ENCODE measurements at places on chromosomes 2 and 18.

DNA sequence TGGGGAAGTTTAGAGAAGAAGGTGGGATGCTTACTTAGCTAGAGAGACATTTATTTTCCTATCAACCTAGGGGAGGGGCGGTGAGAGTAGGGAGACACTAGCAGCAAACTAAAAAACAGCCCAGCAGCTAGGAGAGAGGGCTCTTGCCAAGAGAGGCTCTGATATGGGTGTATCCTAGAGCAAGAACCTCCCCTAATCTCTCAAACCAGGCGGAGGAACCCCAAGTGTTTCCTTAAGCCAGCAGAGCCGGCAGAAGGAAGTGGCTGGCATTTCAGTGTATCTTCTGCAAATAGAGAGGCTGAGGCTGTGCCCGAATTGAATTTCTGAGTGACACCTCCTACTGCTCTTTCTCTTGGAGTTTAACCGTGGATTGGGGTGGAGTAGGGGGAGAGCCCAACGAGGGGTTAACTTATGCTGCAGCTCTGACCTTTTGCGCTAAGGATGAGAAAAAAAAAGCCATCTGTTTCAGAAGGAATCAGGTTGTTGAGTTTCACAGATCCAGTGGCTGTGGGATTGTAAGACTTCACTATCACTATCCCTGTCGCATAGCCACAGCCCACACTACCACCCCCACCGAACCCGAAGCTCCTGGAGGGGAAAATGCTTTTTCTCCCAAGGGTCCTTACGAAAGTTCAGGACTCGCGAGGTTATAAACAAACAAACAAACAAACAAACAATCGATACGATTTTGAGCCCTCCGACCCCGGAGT lies 1.4 kb downstream of the ST8SIA5 start:
- DNase-seq: no peak

DNA sequence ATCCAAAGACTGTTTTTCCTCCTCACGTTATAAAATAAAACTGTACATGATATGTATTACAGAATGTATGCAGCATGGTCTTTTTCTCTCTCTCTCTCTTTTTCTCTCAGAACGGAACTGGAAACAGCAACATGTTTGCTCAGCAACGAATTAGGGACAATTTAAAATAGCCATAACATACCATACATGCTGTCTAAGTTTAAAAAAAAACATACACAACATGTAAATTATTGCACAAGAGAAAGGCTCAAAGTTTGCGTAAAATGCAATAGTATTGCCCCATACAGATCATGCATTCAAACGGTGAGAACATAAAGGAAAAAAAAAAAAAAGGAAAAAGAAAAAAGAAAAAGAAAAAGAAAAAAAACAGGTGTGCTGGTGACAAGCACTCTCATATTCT lies 93.6 kb downstream of the BCL11A start:
- no peak for DNase-seq

- DNase-seq: no peak
Observed at GRCh38 chr2:128354726-128355470, 36.2 kb upstream of the HS6ST1 start.

DNA sequence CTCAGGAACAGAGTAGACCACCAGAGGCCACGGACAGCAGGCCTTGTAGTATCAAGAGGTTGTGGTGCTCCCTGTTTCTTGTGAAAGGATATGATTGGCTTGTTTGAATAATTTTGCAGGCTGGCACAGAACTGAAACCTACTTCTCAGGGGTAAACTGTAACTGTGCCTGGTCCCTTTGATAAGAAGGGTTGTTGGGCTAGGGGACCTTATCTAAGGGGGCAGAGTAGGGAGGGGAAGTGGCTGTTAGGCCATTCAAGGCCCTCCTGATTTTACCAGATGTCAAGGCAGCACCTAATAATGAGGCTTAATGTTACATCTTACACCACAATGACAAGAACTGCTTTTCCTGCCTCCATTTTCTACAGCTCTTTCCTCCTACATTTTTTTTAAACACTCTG lies 45.6 kb downstream of the GPR39 start:
- DNase-seq: no peak

GRCh38 chr2:83435989-83436388 lies 1023.1 kb downstream of the SUCLG1 start:
- no peak for DNase-seq

GRCh38 chr2:36918307-36918706 lies 48.0 kb downstream of the STRN start:
- no peak for DNase-seq

DNA sequence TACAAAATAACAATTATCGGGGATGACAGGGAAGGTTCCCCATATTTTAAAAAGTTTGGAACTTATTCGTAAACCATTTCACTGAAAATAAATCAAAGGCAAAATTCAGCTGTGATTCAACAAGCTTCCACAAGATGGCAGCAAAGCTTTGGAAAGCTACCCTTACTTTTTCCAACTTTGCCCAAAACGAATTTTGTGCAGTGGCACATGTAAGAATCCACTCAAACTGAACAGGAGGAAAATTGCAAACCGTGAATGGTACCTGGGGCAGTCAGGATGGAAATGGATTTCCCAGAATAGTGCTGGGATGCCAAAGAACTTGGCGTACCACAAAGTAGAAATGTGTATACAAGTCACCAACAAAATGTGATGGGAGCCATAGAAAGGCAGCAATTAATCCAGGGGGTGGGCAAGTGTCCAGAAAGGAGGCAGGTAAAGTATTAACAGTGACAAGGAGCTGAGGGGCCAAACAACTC lies 10.7 kb downstream of the RPL31 start:
- DNase-seq: peak; percentile 15

GRCh38 chr2:21231985-21232384 lies 108.2 kb downstream of the TDRD15 start:
- no peak for DNase-seq

- no peak for DNase-seq
Observed at GRCh38 chr18:50306944-50307343, 19.5 kb upstream of the CXXC1 start.

- no peak for DNase-seq
Observed at GRCh38 chr2:168245074-168245825, 2.1 kb downstream of the STK39 start.

- no peak for DNase-seq
Observed at GRCh38 chr2:217396586-217396985, 536.7 kb upstream of the TNP1 start.

- DNase-seq: no peak
Observed at GRCh38 chr18:67359873-67360838, 156.4 kb downstream of the DSEL start.

DNA sequence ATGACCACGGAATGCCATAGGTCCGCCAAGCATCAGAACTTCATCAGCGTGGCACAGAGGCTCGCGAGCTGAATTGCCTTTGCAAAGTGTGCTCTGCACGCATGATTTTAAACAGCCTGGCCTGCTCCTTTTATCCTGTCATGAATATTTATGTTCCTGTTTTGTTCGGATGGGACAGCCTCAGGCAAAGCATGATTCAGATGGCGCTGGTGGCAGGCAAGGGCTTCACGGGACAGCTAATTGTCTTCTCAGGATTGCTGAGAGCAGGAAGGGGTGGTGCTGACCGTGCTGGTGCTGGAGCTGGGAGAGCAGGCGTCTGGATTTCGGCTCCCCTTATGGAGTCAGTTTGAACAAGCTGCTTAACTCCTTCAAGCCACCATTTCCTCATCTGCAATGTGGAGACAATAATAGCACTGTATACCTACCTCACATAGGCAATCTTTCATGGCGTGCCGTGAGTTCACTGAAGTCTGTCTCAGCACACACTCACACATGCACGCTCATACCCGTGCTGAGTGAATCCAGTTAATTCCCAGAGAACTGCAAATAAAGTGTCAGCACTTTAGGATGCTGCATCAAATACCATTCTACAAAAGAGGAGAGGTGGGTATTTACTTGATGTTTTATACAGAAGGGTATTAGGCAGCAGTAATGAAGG lies 79.7 kb upstream of the APCDD1 start:
- no peak for DNase-seq

DNA sequence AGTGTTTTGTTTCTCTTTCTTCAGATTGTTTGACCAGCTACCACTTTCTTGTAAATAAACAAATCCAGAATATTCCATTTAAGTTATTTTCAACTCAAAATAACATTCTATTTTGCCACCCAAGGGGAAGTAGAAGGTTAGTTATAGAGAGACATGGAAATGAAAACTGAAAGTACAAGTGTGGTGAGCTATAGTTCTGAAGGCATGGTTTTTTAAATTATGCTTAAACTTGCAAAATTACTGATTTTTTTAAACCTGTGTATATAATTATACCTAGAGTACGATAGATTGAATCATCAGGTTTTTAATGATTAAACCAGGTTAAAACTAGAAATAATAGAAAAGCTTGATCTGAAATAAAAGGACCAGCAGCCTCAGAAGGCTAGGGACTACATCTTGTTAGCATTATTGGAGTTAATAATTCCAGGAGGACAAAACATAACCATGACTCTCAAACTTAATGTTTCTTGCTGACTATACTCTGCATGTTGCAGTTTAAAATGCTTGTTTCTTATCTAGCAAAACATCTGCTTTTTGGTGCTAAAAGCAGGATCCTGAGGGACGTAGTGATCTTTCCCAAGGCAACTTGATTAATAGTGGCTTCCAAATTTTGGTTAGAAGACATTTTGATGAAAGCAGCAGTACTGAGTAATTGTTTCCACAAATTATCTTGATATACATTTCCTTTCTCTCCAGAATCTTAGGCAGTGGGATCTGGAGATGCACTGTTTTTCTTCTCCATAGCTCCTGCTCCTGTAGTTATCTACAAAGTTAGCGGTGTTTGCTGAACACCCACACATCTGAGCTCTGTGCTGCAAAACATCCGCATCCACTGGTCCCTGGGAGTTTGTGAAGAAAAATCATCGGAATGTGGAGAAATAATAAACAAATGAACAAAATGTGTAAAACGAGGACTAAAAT lies 327.2 kb upstream of the PKDCC start:
- no peak for DNase-seq

- no peak for DNase-seq
Observed at GRCh38 chr2:14756981-14757657, 124.6 kb downstream of the LRATD1 start.

GRCh38 chr18:457140-457519 lies 43.4 kb downstream of the COLEC12 start:
- DNase-seq: no peak

GRCh38 chr2:233836359-233836758 lies 18.0 kb downstream of the HJURP start:
- DNase-seq: no peak

GRCh38 chr18:29651122-29651680 lies 1391.3 kb downstream of the DSC3 start:
- DNase-seq: no peak
